HT1080 (cell line): ENCODE measurements at places on chromosomes 7 and 10.

- no peak for DNase-seq
These were observed 89.9 kb downstream of the CDH23 start for GRCh38 chr10:71486484-71487114.

DNA sequence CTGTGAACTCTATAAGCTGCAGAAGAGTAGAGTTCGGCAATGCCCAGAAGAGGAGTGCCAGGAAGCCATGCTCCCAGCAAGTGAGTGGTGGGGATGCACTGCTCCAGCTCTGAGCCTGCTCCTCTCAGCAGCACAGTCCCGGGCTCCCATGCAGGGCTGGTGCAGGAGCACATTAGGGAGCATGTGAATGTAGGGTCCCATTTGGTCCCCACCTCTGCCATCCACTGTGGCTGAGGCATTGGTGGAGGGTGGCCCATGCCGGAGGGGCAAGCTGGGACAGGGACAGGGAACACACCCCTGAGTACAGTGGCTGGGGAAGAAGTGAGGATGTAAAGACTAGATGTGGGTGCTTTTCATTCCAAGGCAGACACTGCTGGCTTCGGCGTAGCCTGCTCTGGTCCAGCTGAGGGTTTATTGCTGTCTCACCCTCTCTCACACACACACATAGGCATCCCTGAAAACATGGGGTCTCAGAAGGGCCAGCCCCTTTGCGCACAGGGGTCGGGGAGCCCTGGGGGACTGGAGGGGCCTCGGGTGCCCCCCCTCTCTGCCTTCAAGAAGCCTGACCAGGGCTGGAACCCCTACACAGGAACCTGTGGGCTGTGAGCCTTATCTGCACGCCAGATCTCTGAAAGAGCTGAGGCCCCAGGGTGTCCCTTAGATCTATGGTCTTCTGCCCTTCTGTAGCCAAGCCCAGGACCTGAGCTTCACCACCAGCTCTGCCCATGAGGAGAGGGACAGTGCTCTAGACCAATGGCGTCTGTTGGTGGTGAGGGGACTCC is 341.0 kb downstream of the TCERG1L start:
- no peak for DNase-seq

GRCh38 chr7:28954471-28954870 is 3.7 kb downstream of the TRIL start:
- no peak for DNase-seq

DNA sequence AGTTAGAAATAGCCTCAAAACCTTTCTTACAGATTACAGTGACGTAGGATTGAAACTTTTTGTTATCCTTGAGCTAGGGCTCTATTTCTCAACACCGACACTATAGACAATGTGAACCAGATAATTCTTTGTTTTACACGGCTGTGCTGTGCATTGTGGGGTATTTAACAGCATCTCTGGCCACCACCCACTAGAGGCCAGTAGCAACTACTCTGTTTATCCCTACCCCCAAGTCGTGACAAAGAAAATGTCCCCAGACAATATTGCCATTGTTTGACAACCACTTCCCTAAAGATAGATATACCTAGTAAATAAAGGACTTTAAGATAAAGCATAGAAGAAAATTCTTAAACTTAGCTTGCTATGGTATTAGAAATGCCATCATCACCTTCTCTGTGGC is 359.6 kb downstream of the ARL4A start:
- DNase-seq, result no peak

GRCh38 chr7:133748443-133749407 is 378.4 kb upstream of the LRGUK start:
- no peak for DNase-seq
